ENCODE measurements at places on chromosomes 2 and 18. TPM values are rescaled to one million over a fixed set of nuclear protein-coding genes. Genes with fewer than 3 reads are reported as not detected.

Gene ADAM23
- polyA plus RNA-seq, result 3.6 TPM

Gene KIF1A
- polyA plus RNA-seq, result 14.0 TPM

Gene EFHD1
- 66.4 TPM for polyA plus RNA-seq

Gene GCG
- polyA plus RNA-seq, result not detected

Gene REG3G
- not detected for polyA plus RNA-seq

Gene UGT1A7
- 0.09 TPM for polyA plus RNA-seq

Gene EGR4
- not detected for polyA plus RNA-seq

Gene CYB5A
- 275 TPM for polyA plus RNA-seq

DNA sequence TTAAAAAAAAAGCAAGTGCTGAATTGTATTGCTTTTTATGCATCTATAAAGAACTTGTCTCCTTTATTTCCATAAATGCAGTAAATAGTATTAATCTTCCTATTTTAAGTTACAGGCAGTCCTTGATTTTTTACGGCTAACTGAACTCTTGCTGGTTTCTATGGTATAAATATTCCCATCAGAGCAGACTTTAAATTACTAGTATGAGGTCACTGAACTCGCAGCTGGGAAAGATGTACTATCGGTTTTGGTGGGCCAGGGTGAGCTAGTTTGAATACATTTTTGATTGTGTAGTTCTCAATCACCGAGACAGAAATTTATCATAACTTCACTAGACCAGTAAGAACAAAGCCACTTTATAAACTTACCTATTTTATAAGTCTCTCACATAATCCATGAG, 20.9 kb upstream of the KDSR start:
- no peak for DNase-seq

- no peak for DNase-seq
Measured at GRCh38 chr18:68147728-68148127, 567.2 kb downstream of the TMX3 start.

GRCh38 chr2:189683348-189683747, 8.9 kb downstream of the ANKAR start:
- no peak for DNase-seq

- no peak for DNase-seq
Measured at GRCh38 chr2:178934571-178934970, 115.4 kb downstream of the CCDC141 start.

DNA sequence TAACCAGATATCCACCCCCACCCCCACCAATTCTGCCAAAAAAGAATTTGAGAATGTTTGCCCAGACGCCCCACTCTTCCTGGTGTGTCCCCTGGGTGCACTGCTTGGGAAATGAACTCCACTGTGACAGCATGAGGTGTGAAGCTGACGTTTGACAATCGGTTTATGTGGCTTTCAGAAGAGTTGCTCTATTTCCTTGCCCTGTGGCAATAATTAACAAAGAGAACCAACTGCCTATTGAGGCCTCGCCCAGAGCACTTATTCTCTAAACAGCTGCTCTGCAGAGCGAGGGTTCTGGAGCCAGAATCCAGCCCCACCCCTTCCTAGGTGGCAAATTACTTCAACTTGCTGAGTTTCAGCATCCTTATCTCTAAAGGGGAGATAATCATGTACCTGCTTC, 115.8 kb upstream of the SIX3 start:
- no peak for DNase-seq

DNA sequence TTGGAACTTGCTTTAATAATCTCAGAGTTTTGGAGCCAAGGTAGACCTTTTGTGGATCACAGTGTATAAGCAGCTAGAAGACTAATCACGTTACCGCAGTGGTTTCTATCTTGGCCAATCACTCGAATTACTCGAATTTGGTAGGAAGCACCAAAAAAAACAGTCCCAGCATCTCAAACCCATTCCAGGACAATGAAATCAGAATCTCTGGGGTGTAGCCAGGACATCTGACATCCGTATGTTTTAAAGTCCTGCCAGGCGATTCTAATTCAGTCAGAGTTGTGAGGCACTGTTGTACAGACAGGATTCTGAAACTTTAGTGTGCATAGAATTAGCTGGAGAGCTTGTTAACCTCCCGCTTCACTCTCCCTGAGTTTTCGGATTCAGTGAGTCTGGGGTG, 30.8 kb downstream of the GRHL1 start:
- no peak for DNase-seq

DNA sequence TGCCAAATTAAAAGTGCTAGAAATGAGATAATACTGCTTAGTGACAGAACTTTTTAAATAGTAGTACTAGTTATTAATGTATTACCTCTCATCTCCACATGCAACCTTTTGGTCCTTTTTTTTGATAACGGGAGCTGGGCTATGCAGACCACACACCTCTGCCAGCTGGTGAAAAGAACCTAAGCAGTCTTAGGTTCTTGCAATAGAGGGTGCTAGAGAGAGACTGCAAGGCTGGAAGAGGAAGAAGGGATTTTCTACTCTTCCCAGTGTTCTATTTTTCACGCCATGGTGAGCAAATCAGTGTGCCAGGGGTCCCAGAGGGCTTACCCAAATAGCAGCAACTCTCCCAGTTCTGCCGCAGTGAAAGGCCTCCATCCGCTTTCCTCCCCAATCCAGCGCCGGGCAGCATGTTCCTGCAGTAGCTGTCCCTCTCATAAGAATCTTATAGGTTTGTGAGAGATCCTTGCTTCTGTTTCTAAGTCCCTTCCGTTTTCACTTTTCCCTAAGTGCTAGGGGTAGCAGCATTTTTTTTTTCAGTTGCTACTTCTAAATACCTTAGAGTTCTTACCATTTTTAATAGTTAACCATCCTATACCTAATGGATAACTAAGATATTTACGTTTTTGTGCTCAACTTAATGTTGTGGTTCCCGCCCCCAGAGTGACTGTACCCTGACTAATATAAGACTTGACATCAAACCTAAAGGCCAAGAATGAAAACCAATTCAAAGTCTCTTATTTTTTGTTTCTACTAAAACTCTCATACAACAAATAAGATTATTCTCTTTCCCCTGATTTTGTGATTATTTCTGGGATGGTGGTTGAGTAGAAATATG, 69.4 kb upstream of the UBE2E3 start:
- no peak for DNase-seq

DNA sequence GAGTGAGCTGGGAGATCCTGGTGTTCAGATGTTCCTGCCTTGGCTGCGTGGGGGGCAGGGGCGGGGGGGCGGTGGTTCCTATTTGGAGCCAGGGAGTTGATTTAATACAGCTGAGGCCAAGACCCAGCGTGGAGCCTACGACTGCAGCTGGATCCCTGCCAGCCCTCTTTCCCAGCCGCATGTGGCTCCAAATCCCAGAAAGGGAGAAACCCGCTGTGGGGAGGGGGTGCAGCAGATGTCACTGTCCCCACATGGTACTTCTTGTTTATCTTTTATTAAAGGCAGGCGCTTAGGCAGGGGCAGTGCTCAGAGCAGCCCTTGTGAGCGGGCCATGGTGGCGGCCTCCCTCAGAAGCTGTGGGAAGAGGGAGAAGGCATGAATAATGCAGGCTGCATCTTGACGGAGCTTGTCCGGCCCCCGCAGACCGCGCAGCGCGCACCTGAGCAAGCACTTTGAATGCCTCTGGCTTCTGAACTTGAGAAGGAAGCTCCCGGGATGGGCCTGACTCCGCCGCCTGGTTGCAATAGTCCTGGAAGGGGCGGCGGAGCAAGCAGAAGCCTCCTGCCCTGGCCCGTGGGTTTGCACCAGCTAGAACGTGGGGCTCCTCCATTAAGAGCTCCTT, 112.1 kb downstream of the GLI2 start:
- DNase-seq, result no peak

GRCh38 chr2:37923308-37924055, 1.6 kb upstream of the RMDN2 start:
- no peak for DNase-seq

DNA sequence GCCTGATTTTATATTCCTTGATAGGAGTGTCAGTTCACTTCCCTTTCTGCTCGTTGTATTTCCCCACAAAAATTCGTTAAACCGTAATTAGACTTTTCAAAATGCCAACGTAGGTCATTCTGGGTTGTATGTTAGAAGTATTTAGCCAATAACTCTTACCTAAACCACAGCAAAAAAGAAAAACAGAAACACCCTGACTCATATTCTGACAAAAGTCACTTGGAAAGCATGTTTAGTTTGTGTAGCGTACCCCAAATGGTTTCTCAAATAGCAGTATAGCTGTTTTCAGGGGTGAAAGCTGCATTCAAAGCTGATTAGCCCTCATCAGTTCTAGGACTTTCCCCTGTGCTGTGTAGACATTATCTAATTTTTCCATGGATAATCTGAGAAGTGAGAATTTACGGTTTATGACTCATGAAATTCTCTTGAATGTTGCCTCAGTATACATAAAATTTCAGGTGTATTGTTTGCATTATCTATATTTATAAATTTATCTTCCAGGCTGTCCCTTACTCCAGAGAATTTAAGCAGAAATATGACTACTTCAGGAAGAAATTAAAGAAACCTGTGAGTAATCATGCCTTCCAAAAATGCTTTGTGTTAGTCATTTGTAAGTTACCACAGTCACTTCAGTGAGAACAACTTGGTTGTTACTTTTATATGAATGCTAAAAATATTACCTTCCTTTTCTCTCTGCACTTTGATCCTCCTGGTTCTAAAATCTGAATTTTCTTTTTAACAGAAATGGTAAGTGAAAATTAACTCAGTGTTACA, 264.9 kb downstream of the ALPK2 start:
- no peak for DNase-seq

Data from renal cortex interstitium (tissue), 15 donors.